Esophagus squamous epithelium (tissue), 5 donors: ENCODE measurements at places on chromosomes 5 and 9.

DNA sequence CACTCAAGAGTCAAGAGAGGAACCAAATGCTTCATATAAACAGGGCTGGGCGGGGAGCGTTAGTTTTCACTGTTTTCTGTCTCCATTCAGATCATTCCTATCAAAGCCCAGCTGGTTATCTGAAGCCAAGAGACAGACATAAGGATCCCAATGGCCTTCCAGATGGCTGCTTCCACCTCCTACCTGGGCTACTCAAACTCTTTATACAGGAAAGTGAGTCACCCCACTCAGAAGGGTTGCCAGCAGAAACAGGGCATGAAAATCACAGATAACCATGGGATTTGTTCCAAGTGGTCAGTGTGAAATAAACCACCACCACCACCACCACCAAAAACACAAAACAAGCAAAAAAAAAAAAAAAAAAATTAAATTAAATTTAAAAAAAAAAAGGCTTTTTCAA lies 5.5 kb downstream of the PRSS3 start:
- DNase-seq: no peak

- no peak for DNase-seq
Observed at GRCh38 chr9:134314950-134315715, 11.1 kb upstream of the RXRA start.

DNA sequence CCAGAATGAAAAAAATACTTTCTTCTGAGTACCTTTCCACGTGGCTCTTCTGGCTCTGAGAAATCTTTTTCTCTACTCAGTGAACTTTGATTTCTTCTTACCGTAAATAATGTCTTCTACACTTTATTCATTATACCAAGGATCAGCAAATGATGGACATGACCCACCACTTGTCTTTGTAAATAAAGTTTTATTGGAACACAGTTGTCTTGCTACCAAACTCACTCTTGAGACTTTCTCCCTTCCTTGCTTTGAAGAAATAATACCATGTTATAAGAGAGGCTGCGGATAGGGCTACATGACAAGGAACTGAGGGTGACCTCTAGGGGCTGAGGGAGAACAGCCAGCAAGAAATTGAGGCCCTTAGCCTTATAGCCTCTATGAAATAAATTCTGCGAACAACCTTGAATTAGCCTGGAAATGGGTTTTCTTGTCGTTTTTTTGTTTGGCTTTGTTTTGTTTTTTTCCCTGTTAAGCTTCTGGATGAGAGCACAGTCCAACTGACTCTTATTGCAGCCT lies 212.5 kb downstream of the COMMD10 start:
- no peak for DNase-seq

DNA sequence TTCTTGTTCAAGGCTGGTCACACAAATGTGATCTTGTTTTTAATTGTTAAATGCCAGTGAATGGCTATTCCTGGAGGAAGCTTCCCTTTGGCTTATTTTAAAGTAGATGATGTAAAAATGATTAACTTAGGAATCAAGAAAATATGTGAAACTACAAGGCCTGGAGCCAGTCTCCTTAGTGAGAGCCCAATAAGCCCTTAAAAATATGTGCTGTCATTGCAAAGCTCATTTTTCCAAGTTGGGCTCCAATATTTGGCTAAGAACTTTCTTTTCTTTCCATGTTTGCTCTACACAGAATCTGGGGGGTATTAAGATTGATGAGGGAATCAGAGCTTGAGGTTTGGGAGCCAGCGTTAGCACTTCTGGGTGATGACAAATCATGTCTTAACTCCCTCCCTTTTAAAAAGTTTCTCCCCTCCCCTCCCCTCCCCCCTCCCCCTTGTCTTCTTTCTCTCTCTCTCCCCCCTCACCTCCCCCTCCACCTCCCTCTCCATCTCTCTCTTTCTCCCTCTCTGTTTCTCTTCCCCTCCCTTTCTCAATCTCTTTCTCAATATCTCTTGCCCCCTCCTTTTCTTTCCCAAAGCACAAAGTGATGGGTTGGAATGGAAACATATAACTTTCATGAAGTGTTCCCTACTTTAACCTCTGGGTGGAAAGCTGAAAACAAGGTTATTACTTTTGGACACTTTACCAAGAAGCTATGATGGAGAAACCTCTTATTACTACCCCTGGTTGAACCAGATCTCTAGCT lies 86.0 kb downstream of the FBXL7 start:
- DNase-seq: no peak
